ENCODE measurements at places on chromosomes 2 and 18.
A peak's percentile ranks its signal among the peaks of the same experiment; 100 is the strongest.

- DNase-seq = no peak
- H3K27ac ChIP-seq = no peak overlapping the region
- H3K27me3 ChIP-seq = no peaks in the 10 kb centered on the region
- H3K36me3 ChIP-seq = no peaks in the 10 kb centered on the region
Measured at GRCh38 chr2:138716183-138716582, 64.0 kb downstream of the NXPH2 start.

- no peak for DNase-seq
- no peaks in the 10 kb centered on the region for H3K4me1 ChIP-seq
- H3K4me3 ChIP-seq = no peak overlapping the region
- no peak overlapping the region for H3K27ac ChIP-seq
Measured at GRCh38 chr18:5064841-5065370, 132.2 kb downstream of the AKAIN1 start.

- no peaks in the 10 kb centered on the region for H3K27me3 ChIP-seq
- DNase-seq = no peak
- peaks cover 69% of the 10 kb centered on the region for H3K36me3 ChIP-seq
- no peak overlapping the region for H3K4me3 ChIP-seq
- peaks cover 24% of the 10 kb centered on the region for H3K4me1 ChIP-seq
Measured at GRCh38 chr2:218259099-218259961, 1.5 kb upstream of the GPBAR1 start.

DNA sequence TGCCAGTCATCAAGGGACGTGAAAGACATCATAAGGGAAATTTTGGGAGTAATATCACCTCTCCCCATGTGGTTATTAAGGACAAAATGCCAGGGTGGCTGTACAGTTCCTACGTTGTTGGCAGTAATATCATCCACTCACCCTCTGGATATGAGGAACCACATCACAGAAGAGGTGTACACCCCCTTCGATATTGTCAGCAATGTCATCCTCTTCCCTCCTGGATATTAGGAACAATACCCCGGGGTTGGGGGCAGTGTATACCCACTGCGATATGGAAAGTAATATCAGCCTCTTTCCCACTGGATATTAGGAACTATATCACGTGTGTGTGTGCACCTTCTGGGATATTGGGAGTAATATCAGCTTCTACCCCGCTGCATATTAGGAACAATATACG lies 1933.3 kb downstream of the SUCLG1 start:
- DNase-seq = no peak
- H3K27me3 ChIP-seq = no peaks in the 10 kb centered on the region
- H3K36me3 ChIP-seq = peaks cover 5% of the 10 kb centered on the region
- H3K27ac ChIP-seq = no peak overlapping the region
- H3K4me3 ChIP-seq = no peak overlapping the region

DNA sequence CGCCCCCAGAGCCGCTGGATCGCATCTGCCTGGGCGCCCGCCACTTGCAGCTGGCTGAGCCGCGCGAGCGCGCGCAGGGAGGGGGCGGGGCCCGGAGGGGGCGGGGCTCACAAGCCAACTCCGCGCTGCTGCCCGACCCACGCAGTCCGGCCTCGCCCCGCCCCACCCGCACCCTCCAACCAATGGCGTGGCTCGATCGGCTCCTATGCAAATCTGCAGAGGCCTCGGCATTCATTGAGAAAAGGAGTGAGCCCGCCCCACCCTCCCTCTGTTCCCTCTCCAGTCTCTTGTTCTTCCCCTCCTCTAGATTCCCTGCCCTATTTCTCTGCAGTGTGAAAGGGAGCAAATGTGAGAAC lies at the start of gene ALK:
Gene ALK, minus strand, starts transcription at position 27 of the 356 bp plus-strand sequence. CDS start 927 bp downstream, outside the sequence.
- H3K36me3 ChIP-seq = no peaks in the 10 kb centered on the region
- H3K4me1 ChIP-seq = peaks cover 7% of the 10 kb centered on the region
- peaks cover 74% of the 10 kb centered on the region for H3K27me3 ChIP-seq
- no peak within 1 kb of the TSS for H3K27ac ChIP-seq
- DNase-seq = no peak
- H3K4me3 ChIP-seq = peak within 1 kb of the TSS; percentile 51

GRCh38 chr2:45960057-45960863 lies 308.8 kb downstream of the PRKCE start:
- H3K36me3 ChIP-seq = no peaks in the 10 kb centered on the region
- peaks cover 4% of the 10 kb centered on the region for H3K27me3 ChIP-seq
- no peak for DNase-seq

GRCh38 chr2:160126756-160127155 lies 64.3 kb upstream of the PLA2R1 start:
- no peak overlapping the region for H3K4me3 ChIP-seq
- DNase-seq = no peak
- H3K27ac ChIP-seq = no peak overlapping the region
- no peaks in the 10 kb centered on the region for H3K4me1 ChIP-seq
- H3K27me3 ChIP-seq = peaks cover 35% of the 10 kb centered on the region

GRCh38 chr2:219444566-219445091 lies 10.0 kb downstream of the SPEG start:
- no peak overlapping the region for H3K4me3 ChIP-seq
- no peak for DNase-seq
- H3K27ac ChIP-seq = no peak overlapping the region
- peaks cover 14% of the 10 kb centered on the region for H3K4me1 ChIP-seq
- H3K27me3 ChIP-seq = peaks cover 70% of the 10 kb centered on the region
- no peaks in the 10 kb centered on the region for H3K36me3 ChIP-seq

DNA sequence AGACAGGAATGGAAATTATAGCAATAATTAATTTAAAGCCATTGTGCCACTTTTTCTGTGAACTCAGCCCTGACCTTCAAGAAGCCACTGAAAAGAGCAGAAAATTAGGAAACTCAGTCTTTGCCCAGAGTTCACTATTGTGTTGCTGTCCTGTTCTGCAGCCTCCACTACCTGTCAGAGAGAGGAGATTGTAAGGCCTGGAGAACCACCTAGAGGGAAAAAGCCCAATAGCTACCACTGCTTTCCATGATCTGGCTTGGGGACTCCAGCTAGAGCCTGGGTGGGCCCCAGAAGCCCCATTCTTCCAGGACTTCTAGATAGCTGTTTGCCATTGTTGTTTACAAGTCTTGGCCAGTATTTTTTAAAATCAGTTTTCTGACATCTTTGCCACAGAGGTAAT lies 176.1 kb upstream of the KLF7 start:
- peaks cover 10% of the 10 kb centered on the region for H3K4me1 ChIP-seq
- DNase-seq = no peak
- no peak overlapping the region for H3K27ac ChIP-seq
- peaks cover 3% of the 10 kb centered on the region for H3K36me3 ChIP-seq

GRCh38 chr18:35075132-35075531 lies 33.9 kb downstream of the MAPRE2 start:
- DNase-seq = no peak
- H3K36me3 ChIP-seq = peaks cover 41% of the 10 kb centered on the region
- H3K4me1 ChIP-seq = peaks cover 30% of the 10 kb centered on the region

GRCh38 chr2:152743002-152743401 lies 24.6 kb downstream of the ARL6IP6 start:
- H3K36me3 ChIP-seq = peaks cover 19% of the 10 kb centered on the region
- DNase-seq = no peak
- H3K4me3 ChIP-seq = no peak overlapping the region
- H3K27me3 ChIP-seq = no peaks in the 10 kb centered on the region

- no peak for DNase-seq
- H3K27me3 ChIP-seq = no peaks in the 10 kb centered on the region
- no peaks in the 10 kb centered on the region for H3K36me3 ChIP-seq
- H3K4me3 ChIP-seq = no peak overlapping the region
Measured at GRCh38 chr2:107772353-107772752, 54.3 kb upstream of the RGPD4 start.

GRCh38 chr2:113291191-113291590 lies 12.5 kb upstream of the PAX8 start:
- no peak overlapping the region for H3K4me3 ChIP-seq
- no peak for DNase-seq
- peaks cover 61% of the 10 kb centered on the region for H3K27me3 ChIP-seq
- H3K27ac ChIP-seq = no peak overlapping the region
- H3K4me1 ChIP-seq = no peaks in the 10 kb centered on the region

DNA sequence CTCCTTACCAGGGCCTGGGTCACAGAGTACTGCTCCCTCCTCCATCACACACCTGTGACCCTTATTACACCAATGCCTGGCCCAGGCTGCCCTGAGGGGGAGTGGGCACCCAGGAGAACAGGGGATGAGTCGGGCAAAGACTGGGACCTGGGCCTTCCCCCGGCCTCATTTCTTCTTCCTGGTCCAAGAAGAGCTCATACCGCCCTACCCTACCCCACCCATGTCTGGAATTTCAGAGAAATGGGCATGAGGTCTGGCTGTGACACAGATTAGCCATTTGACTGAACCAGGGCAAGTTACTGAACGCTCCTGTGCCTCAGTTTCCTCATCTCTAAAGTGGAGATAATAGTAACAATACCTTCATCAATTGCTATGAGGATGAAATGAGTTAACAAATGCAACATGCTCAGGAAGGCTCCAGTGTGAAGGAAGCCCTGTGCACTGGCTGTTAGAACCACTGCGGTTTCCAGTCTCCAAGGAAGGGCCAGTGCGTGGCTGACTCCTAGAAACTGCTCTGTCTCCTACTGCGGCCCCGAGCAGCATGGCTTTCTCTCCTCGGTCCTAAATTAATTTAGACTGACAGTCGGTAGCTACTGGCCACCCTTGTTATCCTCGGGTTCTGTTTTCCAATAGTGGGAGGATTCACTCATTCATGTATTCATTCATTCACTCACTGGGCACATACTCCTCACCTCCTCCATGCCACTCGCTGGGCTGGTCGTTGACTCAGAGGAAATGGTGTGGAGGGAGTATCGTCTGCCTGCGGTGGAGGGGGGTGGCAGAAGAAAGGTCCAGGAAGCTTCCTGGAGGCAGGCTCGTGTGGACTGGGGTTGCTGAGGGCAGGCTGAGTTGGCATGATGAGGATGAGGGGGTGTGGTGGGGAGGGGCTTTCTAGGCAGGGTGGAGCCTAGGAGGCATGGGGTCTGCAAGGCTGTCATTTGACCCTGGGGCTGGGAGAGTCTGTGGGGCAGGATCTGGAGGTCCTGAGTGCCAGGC lies 175.6 kb downstream of the GLI2 start:
- no peaks in the 10 kb centered on the region for H3K4me1 ChIP-seq
- H3K27ac ChIP-seq = no peak overlapping the region
- no peak overlapping the region for H3K4me3 ChIP-seq
- no peak for DNase-seq
- H3K36me3 ChIP-seq = no peaks in the 10 kb centered on the region

DNA sequence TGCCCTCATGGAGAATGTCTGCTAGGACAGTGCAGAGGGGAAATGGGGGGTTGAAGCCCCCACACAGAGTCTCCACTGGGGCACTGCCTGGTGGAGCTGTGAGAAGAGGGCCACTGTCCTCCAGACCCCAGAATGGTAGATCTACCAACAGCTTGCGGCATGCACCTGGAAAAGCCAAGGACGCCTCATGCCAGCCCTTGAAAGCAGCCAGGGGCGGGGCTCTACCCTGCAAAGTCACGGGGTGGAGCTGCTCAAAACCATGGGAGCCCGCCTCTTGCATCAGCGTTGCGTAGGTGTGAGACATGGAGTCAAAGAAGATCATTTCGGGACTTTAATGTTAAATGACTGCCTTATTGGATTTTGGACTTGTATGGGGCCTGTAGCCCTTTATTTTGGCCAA lies 157.6 kb downstream of the DSEL start:
- H3K27ac ChIP-seq = no peak overlapping the region
- H3K27me3 ChIP-seq = no peaks in the 10 kb centered on the region
- no peak for DNase-seq
- H3K36me3 ChIP-seq = no peaks in the 10 kb centered on the region

- H3K27ac ChIP-seq = peak overlapping the region; percentile 47
- peaks cover 7% of the 10 kb centered on the region for H3K36me3 ChIP-seq
- H3K27me3 ChIP-seq = no peaks in the 10 kb centered on the region
- peak overlapping the region; percentile 61 for H3K4me3 ChIP-seq
- DNase-seq = no peak
- H3K4me1 ChIP-seq = peaks cover 48% of the 10 kb centered on the region
Measured at GRCh38 chr2:36246320-36246990, 109.1 kb upstream of the CRIM1 start.

DNA sequence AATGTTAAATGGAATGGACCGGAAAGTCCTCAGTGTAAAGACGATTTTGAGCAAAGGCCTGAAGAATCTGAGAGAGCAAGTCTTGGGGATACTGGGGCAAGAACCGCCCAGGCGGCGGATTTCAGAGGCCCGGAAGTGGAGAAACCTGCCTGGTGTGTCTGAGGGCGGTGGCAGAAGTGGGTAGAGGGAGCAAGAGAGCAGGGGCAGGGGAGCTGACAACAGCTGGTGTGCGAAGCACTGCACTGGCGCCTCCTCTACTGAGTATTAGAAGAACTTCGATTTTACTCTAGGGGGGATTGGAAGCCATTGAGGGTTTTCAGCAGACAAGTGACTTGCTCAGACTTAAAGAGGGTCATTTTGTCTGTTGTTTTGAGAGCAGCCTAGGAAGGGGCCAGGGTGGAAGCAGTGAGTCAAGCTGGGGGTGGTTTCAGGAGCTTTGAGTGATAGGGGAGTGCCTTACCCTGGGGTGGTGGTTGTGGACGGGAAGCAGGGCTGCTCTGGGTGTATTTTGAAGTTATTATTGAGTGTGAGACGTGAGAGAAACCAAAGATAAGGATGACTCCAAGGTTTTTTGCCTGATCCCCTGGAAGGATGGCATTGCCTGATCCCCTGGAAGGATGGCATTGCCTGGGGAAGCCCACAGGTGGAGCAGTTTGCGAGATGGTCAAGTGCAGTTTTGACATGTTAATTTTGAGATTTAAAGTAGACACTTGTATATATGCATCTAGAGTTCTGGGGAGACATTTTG lies 52.5 kb downstream of the ZNF236 start:
- no peak for DNase-seq
- H3K27ac ChIP-seq = peak overlapping the region; percentile 33
- H3K27me3 ChIP-seq = no peaks in the 10 kb centered on the region

GRCh38 chr2:181742922-181743722 lies 62.8 kb upstream of the NEUROD1 start:
- H3K4me1 ChIP-seq = no peaks in the 10 kb centered on the region
- DNase-seq = no peak
- no peak overlapping the region for H3K4me3 ChIP-seq
- H3K36me3 ChIP-seq = peaks cover 3% of the 10 kb centered on the region

DNA sequence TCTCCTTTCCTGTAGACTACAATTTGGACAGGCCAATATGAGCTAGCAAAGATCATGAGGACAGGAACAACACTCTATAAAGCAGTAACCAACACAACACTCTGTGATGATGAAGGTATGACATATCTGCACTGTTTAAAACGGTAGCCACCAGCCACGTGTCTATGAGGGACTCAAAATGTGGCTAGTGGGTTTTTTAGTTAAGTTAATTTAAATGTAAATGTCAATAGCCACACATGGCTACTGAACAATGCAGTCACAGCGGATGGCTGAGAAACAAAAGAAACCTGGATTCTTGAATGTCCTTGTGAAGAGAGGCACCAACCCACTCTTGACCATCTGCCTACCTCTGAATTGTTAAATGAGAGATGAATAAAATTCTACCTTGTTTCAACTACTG lies 33.9 kb downstream of the FANCL start:
- no peaks in the 10 kb centered on the region for H3K27me3 ChIP-seq
- no peak overlapping the region for H3K27ac ChIP-seq
- no peak overlapping the region for H3K4me3 ChIP-seq
- H3K36me3 ChIP-seq = peaks cover 4% of the 10 kb centered on the region

- no peak overlapping the region for H3K4me3 ChIP-seq
- DNase-seq = no peak
- peaks cover 62% of the 10 kb centered on the region for H3K27me3 ChIP-seq
- H3K27ac ChIP-seq = no peak overlapping the region
- H3K4me1 ChIP-seq = no peaks in the 10 kb centered on the region
Measured at GRCh38 chr18:3782901-3783300, 332.9 kb downstream of the TGIF1 start.

GRCh38 chr2:136486115-136486514 lies 279.2 kb upstream of the THSD7B start:
- no peak overlapping the region for H3K27ac ChIP-seq
- H3K4me1 ChIP-seq = no peaks in the 10 kb centered on the region
- no peak for DNase-seq

- no peaks in the 10 kb centered on the region for H3K4me1 ChIP-seq
- no peaks in the 10 kb centered on the region for H3K36me3 ChIP-seq
- peaks cover 13% of the 10 kb centered on the region for H3K27me3 ChIP-seq
- no peak overlapping the region for H3K4me3 ChIP-seq
Measured at GRCh38 chr18:12391487-12392165, 14.6 kb upstream of the AFG3L2 start.
